ENCODE measurements at places on chromosomes 6 and 20. TPM values are rescaled to one million over a fixed set of nuclear protein-coding genes. Genes with fewer than 3 reads are reported as not detected.
A peak's percentile ranks its signal among the peaks of the same experiment; 100 is the strongest.

- no peak for DNase-seq
Measured at GRCh38 chr6:88899569-88900316, 63.7 kb downstream of the RNGTT start.

DNA sequence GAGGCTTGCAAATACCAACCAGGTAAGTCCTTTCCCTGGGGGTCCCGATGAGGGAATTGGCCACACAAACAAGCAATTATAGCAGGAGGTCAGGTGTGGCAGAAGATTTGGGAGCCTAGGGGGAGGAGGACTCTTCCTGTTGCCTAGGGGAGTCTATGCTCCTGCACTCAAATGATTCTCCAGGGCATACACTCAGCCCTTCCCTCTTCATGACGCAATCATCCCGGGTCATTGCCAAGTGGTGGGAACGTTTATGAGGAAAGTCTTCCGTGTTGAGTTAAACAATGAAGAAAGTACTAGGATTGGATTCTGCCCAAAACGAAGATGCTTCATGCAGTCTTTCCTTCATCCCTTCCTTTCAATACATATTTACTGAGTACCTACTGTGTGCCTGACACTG, 186.5 kb upstream of the TSHZ2 start:
- DNase-seq, result no peak

The TTLL9 gene
- 0.41 TPM for total RNA-seq

The KHDRBS2 gene
- total RNA-seq, result not detected

The COL19A1 gene
- total RNA-seq, result 0.10 TPM

The IL20RA gene
- total RNA-seq, result 0.07 TPM

DNA sequence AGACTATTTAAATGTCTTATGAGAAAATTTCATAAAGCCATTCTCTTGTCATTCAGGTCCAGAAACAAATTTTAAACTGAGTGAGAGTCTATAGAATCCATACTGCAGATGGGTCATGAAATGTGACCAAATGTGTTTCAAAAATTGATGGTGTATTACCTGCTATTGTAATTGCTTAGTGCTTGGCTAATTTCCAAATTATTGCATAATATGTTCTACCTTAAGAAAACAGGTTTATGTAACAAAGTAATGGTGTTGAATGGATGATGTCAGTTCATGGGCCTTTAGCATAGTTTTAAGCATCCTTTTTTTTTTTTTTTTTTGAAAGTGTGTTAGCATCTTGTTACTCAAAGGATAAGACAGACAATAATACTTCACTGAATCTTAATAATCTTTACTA, 5.0 kb downstream of the MARCKS start:
- peak; percentile 22 for DNase-seq

GRCh38 chr6:163712981-163713380, 298.5 kb downstream of the QKI start:
- DNase-seq, result no peak

GRCh38 chr20:51156041-51156982, 133.4 kb upstream of the KCNG1 start:
- peak; percentile 20 for DNase-seq

The POM121L2 gene
- not detected for total RNA-seq

The RBPJL gene
- not detected for total RNA-seq

GRCh38 chr6:50724381-50725124, 11.2 kb downstream of the TFAP2D start:
- no peak for DNase-seq

The NANP gene
- total RNA-seq, result 5.0 TPM

DNA sequence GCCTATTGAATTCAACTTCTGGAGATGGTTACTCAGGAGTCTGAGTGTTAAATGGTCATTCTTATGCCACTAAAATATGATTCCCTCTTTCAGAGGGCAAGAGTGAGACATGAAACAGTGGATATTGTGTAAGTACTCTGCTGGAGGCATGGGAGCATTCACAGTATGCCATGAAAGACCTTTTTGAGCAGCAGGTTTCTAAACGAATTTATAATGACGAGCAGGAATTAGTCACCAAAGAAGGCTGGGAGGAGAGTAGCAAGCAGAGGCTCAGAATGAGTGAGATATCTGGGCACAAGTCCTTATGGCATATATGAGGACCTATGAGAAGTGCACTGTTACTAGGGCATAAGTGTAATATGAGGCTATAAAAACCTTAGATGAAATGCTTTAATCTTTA, 10.9 kb upstream of the MYB start:
- no peak for DNase-seq

DNA sequence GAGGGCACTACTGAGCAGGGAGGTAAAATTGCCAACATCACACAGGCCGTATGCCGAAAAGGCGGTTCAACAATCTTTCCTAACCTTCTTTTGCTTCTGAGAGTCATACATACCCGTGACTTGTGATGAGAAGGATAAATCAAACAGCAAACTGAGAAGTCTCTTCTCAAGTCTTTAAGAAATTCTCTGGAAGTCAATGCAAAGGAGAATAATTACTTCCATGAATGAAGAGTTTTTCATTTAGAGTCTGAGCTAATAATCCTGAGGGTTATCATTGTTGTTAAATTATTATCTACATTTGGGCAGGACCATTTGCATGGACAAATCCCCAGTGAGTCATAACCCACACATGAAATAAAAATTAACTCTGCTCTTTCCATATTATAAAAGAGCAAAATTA, 22.4 kb upstream of the ILRUN start:
- DNase-seq, result no peak

The RIMS4 gene
- total RNA-seq, result 0.53 TPM

GRCh38 chr6:121143476-121143875, 190.8 kb downstream of the TBC1D32 start:
- peak; percentile 22 for DNase-seq

The TPMT gene
- total RNA-seq, result 11.7 TPM

DNA sequence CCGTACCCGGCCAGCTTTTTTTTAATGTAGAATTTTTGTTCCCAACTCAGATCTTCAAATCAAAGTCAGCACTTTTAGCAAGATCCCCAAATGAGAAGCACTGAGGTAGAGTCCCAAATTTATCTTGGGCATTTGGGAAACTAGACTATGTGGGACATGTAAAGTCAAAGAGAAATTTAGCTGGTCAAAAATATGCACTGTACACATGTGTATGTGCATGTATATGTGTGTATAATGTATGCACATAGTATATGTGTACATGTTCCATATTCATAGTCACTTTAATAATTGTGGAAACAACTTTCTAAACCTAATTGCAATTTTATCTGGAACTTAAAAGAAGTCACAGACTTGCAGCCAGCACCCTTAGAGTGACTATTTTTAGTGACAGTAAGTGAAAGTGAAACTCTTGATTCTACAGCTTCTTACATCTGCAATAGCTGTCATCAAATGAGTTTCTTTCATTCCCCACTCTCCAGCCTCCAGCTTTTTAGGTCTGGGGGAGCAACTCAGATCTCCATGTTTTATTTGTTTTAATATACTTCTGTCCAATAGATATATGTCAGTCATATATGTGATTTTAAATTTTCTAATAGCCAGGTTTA, 53.6 kb downstream of the CDC40 start:
- peak; percentile 10 for DNase-seq

DNA sequence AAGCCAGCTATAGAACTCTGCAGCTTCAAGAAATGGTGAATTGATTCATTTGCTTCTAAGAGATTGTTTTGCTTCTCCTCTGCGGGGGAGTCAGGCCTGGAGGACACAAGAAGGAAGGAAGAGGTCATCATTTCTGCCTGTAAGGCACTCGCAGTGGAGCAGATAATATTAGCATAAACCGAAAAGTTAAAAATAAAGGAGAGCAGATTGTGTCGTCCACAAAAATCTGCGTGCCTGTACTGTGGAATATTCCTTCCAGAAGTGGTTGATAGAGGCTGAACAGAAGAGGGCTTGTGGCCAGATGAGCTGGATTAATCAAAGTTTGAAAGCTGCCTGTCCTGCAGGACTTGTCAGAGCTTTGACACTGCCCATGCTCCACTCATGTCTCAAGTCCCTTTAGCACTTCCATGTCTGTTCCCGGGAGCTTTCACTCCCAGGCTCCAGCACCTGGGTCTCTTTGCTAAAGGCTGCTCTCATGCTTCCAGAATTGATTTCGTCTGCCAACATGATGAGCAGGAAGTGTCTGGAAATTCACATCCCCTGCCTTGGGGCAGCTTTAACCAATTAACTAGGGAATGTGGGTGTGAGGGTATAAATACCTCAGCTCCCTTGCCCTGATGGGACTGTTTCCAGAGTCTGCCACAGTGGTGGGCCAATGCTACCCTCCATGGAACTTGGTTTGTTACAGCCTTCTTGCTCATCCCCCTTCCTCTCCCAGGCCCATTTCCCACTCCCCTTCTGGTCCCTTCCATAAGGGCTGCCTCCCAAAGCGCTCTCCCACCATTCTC, 65.1 kb upstream of the STX16 start:
- DNase-seq, result no peak

GRCh38 chr6:110509617-110510241, 33.3 kb upstream of the SLC22A16 start:
- peak; percentile 94 for DNase-seq

GRCh38 chr20:60139663-60140446, 181.6 kb downstream of the CDH26 start:
- DNase-seq, result no peak

DNA sequence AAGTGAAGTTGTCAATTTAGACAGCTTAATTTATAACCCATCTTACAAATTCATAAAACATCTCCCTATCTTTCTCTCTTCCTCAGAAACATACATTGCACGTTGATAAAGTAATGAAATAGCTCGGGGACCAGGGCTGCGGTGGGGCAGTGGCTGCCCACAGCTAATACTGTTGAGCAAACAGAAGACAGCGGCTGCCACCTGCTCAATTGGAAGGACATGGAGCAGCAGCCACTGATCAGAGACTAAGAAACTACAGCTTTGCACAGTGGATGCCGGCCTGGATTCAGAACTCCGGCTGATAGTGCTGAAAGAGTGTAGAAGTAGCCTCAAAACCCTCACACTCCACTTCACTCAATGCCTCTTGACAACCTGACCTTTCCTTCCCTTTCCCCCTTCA, 157.9 kb upstream of the PDE10A start:
- no peak for DNase-seq

GRCh38 chr6:134339216-134339615, 21.3 kb upstream of the SGK1 start:
- DNase-seq, result no peak

The RBBP9 gene
- 14.4 TPM for total RNA-seq

- no peak for DNase-seq
Measured at GRCh38 chr6:144162977-144163376, 12.7 kb downstream of the STX11 start.

- DNase-seq, result no peak
Measured at GRCh38 chr6:161354956-161355355, 81.1 kb upstream of the AGPAT4 start.

The RCAN2 gene
- 9.9 TPM for total RNA-seq

The FAM209B gene
- total RNA-seq, result 0.60 TPM

DNA sequence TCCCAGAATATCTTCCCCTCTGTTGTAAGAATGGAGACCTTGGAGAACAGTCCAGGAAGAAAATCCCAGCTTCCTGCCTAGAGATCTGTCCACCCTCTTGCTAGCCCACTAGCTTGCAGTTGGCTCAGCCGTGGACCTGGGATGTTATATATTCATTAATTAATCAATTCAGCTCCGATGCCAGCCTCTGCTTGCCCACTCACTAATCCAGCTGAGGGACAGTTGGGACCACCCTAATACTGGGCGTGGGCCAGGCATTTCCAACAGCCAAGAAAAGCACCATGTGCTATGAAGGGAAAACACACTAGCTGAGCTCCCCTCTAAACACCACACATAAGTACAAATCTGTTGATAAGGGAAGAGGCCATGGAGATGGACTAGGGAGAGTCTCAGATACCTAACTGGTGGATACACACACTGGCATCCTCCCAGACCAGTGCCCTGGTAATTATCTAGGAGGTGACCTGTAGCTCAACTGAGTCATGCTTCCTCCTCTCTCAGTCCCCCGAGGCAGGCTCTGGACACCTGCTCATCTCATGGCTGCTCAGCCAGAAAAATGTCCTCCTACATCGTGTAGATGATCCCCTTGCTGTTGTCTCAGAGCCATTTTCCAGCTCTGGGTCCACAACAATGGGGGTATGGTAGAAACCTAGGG, 78.9 kb downstream of the ANKRD60 start:
- DNase-seq, result no peak

- no peak for DNase-seq
Measured at GRCh38 chr6:137754366-137754765, 112.7 kb upstream of the TNFAIP3 start.

The PEX3 gene
- total RNA-seq, result 20.8 TPM

The LY6G5C gene
- total RNA-seq, result 2.9 TPM

The HLA-DPA1 gene
- total RNA-seq, result 0.50 TPM

GRCh38 chr6:148465670-148466069, 123.0 kb downstream of the SASH1 start:
- no peak for DNase-seq

The FBXL4 gene
- total RNA-seq, result 16.1 TPM

The BPIFB1 gene
- total RNA-seq, result not detected

The SYNCRIP gene
- total RNA-seq, result 122 TPM

DNA sequence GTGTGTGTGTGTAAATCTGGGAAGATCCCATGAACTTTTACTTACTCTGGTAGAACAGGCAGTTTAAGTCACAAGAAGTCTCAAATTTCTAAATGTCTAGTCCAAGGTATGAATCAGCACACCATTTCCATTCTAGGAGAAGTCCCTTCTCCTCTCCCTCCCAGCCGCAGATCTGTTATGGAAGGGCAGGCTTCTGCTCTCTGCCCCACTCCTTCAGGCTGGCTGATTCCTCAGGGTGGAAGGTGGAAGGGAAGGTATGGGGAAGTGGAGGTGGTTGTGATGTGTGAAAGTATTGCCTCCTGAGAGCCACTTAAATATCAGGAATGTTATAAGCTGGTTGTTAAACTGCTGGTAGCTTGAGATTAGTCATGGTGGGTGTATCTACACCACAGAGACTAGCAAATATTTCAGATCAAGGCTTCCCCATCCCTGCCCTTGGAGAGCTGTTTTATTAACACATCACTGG, 44.5 kb upstream of the LAMA4 start:
- DNase-seq, result peak; percentile 95

The LHFPL5 gene
- total RNA-seq, result not detected
